GF-D8 (cell line): ENCODE measurements at places on chromosomes 6 and 20.
A peak's percentile ranks its signal among the peaks of the same experiment; 100 is the strongest.

- no peak for DNase-seq
These were observed 24.7 kb downstream of the SYTL3 start for GRCh38 chr6:158674342-158675131.

DNA sequence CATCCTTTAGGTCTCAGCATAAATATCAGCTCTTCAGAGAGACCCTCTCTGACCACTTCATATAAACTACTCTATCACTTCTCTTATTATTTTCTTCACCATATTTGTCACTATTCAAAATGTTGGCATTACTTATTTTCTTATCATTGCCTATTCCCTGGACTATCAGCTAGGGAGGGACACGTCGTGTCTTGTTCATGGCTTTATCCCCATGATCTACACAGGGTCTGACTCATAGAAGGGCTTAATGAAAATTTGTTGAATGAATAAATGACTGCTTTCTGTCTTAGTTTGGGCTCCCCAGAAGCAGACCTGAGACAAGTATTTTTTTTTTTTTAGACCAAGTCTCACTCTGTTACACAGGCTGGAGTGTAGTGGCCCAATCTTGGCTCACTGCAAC is 3.0 kb upstream of the CDK5RAP1 start:
- no peak for DNase-seq

GRCh38 chr6:28980852-28981430 is 24.2 kb downstream of the ZNF311 start:
- peak; percentile 81 for DNase-seq

GRCh38 chr6:143299253-143300166 is 151.0 kb downstream of the ADAT2 start:
- no peak for DNase-seq

DNA sequence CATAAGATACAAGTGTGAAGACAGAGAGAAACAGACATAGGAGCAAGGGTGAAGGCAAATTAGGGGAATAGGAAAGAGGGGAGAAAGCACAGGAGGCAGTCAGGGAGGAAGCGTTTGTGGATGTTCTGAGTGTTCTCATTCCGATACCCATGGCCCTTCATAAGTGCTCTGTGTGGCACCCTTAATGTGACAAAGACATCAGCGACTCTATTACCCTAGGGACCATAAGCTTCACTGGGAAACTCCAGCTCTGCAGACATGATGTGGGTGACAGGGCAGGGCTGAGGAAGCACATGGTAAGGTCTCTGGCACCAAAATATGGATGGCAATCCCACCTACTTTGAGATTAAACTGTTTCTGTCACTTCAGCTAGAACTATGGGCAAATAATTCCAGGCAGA is 33.0 kb downstream of the F13A1 start:
- DNase-seq = no peak

- DNase-seq = no peak
These were observed 568.0 kb upstream of the MARCKS start for GRCh38 chr6:113289166-113289565.

- no peak for DNase-seq
These were observed 45.0 kb upstream of the TRIM26 start for GRCh38 chr6:30258204-30258603.

DNA sequence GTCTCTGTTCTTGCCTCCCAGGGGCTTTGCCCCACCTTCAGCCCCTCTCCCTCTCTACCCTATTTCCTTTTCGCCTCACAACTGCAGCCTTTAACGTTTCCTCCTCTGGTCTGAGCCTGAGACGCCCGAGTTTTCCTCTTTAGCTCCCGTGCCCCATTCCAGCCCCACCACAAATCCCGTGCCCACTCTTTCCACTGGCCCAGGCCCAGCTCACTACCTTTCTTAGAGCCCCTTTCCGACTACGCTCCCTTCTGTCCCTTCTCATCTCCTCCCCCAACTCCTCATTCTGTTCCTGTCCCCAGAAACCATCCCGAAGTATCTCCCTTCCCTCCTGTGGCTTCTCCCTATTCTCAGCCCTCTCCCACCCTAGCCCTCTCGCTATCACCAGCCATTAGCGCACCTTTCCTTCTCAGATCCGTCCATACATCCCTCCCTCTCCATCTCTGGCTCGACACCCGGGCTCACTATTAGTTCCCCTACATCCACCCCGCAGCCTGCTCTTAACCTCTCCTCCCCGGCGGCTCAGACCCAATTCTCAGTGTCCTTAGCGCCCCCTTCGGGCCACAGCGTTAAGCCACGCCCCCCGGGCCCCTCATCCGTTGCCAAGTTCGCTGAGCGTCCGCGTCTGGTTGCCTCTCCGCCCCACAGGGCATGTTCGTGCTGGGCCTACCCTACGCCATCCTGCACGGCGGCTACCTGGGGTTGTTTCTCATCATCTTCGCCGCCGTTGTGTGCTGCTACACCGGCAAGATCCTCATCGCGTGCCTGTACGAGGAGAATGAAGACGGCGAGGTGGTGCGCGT is 2.7 kb downstream of the SLC32A1 start:
- no peak for DNase-seq

- no peak for DNase-seq
These were observed 531 bp upstream of the CCN2 start for GRCh38 chr6:131951576-131952230.

- DNase-seq = no peak
These were observed 16.9 kb downstream of the NDRG3 start for GRCh38 chr20:36728986-36729385.

DNA sequence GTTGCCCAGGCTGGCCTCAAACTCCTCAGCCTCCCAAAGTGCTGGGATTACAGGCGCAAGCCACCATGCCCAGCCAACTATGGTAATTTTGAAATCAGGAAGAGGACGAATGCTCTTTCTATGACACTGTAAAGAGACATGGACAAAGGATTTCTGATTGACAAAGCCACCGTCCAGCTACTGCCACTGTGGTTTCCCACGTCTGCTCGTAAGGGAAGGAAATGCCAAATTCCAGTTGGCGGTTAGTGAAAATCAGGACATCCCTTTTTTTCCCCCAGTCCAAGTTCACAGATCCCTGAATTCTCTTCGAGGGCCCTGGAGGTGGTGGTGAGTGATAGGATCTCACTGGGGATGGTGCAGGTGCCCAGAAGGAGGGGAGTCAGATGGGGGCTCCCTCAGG is 31.2 kb downstream of the SNAI1 start:
- DNase-seq = no peak

- no peak for DNase-seq
These were observed 891 bp upstream of the GHRH start for GRCh38 chr20:37262505-37262904.
